ENCODE measurements at places on chromosomes 2 and 18. TPM values are rescaled to one million over a fixed set of nuclear protein-coding genes. Genes with fewer than 3 reads are reported as not detected.

The CCL20 gene
- not detected for total RNA-seq

The CNDP2 gene
- total RNA-seq: 85.8 TPM

The REG1B gene
- 2.0 TPM for total RNA-seq

The CELF4 gene
- total RNA-seq: 0.40 TPM

The ASTL gene
- not detected for total RNA-seq
